Midbrain (tissue), 1 donor: ENCODE measurements at places on chromosomes 11 and 22.

DNA sequence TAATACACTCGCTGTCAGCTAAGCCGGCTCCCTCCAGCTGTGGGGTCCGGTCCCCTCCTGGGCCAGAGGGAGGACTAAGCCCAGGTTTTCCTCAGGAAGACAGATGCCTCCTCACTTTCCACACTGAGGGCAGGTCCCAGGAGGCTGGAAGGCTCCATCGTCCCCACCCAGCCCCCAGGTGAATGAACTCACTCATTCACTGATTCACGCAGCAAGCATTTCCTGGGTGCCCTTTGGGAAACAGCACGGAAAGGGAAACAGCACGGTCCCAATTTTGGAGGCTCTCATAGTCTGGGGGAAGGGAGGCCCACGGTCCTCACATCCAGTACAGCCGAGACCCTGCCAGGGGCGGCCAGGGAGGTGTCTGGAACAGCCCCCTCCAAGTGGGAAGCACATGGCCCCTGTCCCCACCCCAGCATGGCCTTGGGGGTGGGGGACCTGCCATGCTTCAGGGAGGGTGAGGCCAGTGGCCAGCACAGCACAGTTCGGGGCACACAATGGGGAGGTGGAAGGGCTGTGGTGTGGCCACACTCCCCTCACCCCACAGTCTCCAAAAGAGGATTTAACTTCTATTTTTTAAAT lies 9.3 kb upstream of the TH start:
- no peak for DNase-seq

DNA sequence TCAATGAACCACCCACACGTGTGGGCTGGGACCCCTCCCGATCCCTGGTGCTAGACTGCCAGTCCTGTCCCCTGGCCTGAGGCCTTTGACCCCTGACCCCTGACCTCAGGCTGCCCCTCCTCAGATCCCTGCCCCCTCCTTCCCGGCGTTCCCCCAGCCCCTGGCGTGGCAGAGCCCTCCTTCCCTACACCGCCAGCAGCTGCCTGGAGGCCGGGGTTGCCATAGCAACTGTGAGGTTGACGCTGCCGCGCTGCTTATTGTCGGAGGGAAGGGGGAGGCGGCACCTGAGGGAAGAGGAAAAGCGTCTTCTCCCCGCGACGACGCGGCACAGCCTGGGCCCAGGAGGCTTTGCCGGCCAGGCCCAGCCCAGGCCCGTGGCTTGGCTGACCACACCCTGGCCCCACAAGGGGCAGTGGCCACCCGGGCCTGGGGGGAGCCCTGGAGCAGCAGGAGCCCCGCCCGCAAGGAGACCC lies 32.6 kb downstream of the SHANK3 start:
- DNase-seq, result peak; percentile 51

DNA sequence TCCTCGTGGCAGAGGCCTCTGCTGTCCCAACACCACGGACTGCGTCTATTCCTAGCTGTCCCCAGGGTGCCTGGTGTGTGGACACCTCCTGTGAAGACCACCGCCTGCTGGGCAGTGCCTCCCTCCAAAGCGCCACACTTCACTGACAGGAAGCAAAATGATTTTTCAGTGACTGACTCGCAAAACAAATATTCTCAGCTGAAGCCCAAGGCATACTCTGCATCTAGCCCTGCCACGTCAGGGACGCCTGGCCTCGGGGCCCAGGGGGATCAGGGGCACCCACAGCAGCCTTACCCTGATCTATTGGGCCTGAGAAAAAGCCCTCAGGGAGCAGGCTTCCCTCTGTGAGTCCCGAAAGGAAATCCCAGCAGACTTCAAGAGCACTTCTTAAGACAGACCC lies 2.2 kb downstream of the BRD1 start:
- DNase-seq, result no peak

DNA sequence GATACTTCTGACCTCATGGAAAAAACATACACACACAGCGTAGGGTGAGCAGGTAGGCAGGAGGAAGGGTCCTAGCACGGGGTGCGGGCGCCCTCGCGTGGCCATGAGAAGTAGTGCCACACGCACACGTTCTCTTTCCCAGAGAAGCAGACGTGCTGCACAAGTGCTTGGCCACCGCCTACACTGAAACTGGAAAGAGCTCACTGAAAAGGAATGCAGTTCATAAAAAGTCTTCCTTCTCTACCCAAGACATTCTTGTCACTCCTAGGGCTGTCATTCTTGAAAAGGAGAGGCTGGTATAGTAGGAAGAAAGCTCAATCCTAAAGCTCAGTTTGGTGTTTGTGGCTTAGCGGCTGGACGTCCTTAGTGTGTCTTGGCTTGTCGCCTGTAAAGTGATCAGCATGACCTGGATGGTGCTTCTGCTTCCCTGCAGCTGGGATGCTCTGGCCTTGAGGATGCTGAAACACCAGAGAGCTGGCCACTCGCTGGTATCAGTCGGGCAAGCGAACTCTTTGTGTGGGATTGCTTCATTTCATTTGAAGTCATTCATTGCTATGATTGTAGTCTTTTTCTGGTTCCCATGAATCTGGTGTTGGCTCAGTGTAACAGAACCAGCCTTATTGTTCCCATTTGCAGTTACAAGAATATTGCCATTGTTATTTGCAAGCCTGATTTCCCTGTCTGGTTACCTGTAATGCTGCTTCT lies 303.8 kb downstream of the NTM start:
- peak; percentile 87 for DNase-seq

DNA sequence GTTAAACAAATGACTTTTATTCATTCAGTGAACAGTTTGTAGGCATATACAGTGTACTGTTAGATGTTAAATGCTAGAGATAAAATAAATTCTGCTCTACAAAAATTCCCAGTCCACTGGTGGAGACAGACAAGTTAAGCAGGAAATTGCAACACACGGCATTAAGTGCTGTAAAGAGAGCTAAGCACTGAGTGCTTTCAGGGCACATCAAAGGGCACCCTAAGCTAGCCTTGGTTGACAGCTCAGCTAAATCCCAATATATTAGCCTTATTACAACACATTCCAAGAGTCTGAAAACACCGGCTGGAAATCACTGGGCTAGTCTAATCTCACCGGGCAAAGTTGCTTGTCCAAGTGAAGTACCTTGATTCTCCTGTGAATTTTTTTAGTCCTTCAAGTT lies 55.1 kb downstream of the NOX4 start:
- DNase-seq, result no peak

DNA sequence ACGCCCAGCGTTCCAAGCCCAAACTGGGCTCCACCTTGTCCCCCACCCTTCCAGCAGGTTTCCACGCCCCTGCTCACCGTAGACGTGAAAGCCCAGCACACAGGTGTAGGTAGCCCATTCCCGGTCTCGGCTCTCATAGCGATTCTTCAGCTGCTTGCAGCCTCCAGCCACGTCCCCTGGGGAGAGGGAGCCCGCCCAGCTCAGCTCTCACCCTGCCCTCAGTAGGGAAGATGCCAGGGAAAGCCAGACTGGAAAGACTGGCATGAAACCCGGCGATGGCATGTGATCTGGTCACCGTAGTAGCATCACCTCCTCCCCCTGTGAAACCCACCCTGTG lies 1.4 kb upstream of the MTA2 start:
- DNase-seq, result no peak

- DNase-seq, result no peak
Measured at GRCh38 chr11:117906710-117907109, 22.5 kb downstream of the TMPRSS13 start.

DNA sequence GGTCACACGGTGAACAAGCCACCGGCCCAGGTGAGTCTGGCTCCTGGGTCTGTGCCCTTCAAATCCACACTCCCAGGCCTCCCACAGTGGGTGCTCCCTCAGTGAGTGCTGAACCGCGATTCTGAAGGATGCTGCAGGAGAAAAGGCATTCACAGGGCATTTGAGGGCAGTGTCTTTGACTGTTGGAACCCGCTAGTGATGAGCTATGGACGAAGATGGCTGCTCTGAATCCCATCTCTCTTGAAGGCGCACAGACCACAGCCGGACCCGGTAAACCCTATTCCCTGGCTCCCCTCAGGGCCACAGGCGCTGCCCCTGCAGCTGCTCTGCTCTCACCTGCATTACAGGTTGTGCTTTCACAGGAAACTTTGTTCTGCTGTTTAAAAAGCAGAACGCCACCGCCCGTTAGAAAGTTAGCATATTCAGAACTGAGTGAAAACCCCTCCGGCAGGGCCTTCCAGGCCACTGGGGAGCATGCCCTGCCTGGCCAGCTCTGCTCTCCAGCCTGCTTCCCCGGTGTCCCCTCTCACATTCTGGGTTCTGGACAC lies 3.2 kb downstream of the LRRC32 start:
- no peak for DNase-seq

GRCh38 chr11:128215238-128215882 lies 372.0 kb downstream of the ETS1 start:
- no peak for DNase-seq

DNA sequence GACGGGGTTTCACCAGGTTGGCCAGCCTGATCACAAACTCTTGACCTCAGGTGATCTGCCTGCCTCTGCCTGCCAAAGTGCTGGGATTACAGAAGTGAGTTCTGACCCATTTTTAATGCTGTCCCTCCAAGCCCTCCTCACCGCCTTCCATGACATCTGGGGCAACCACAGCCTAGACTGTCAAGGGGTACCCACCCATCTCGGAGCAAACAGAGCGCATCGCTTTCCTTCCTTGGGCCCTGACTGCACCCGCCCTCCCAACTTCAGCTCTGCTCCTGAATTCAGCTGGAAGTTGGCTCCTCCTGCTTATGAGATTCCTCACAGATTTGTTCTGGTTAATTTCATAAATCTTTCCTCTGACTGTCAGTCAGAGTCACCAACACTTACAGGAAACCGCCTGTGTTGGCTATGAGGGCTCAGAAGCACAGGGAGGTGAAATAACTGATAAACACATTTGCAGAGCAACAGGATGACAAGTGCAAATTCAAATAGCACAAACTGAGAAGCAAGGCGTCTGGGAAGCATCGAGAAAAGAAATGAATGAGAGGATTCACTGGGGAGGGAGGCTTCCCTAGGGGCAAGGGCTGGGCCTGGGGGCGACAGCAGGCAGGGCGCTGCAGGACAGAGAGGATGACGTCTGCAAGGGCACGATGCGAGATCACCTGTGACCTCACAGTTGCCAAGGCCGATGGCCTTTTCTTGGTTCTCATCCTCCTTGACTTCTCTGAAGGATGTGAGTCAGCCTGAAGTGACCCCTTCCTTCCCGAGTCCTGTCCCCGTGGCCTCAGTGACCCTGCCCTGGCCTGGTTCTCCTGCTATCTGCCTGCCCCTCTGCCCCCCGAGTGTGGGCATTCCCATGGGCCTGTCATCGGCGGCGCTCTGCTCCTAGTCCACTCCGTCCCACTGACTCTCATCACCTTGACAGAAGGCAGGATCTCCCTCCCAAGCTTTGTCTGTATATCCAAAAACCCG lies 6.1 kb downstream of the IFT27 start:
- DNase-seq, result no peak

DNA sequence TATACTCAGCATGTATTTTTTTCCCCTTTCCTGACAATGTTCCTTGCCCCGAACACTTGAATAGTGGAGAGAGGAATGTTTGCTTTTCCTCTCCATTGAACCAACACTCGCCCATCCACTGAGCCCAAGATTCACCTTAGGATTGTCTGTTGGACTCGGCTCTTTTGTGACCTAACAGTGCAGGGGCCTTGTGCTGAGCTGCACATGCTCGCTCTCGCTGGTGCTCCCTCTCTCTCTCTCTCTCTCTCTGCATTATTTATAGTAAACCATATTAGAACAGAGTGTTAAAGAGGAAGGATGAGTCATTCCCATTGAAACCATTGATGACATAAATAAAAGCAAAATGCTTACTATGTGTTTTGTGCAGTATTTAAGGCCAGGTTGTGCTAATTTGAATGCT lies 20.7 kb downstream of the ZBTB16 start:
- DNase-seq, result no peak

- DNase-seq, result no peak
Measured at GRCh38 chr11:23903044-23903704, 593.7 kb upstream of the LUZP2 start.

DNA sequence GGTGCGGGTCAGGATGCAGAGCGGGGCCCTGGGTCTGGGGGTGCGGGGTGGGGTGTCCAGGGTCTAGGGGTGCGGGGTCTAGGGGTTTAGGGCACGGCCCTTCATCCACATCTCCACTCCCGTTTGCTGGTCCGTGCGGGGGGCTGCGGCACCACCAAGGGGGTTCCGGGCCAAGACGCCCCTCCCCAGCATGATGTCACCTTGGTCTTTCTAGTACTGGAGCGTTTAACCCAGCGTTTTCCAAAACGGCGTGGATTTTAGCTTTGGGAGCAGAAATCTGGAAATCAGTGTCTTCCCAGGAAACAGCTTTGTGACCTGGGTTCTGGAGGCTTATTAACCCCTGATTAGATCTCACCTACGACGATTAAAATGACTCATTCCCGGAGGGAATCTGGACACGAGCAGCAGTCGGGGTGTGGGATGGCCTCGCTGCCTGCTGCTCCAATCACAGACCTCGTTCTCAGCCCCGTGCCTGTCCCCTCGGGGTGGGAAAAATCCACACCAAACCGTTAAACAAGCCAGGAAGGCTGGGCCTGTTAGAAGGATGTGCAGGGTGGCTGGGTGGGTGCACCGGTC lies 759 bp downstream of the AP2A2 start:
- DNase-seq, result peak; percentile 15

DNA sequence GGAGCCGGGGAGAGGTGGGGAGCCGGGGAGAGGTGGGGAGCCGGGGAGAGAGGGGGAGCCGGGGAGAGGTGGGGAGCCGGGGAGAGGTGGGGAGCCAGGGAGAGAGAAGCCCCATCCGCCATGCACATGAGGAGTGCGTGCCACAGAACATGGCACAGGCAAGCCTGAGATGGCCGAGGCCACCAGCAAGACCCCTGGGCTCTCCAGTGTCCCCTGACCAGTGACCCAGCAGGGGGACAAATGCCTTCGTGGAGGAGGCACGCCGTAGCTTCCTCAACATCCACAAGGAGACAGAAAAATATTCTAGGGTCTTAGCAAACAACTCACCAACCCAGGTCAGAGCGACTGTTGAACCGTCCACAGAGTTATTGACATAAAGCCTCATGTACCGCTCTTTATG lies 618.8 kb downstream of the TBC1D22A start:
- no peak for DNase-seq

DNA sequence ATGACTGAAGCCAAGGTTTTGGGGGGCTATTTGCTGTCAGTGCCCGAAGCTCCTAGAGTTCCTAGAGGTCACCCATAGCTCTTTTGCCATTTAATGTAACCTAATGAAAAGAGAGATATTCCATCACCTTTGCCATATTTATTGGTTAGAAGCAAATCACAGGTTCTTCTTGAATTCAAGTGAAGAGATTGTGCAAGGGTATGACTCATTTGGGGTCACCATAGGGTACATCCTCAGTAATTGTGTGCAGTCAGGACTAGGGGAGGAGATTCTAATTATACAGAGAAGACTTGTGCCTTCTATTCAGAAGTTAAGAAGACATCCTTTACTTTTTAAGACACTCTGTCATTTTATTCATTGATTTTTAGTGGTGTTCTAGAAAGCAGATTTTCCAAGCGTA lies 6.9 kb upstream of the PRAME start:
- DNase-seq, result no peak

GRCh38 chr11:64341851-64342791 lies 2.1 kb downstream of the CCDC88B start:
- peak; percentile 67 for DNase-seq

GRCh38 chr11:69366591-69366990 lies 72.6 kb downstream of the MYEOV start:
- no peak for DNase-seq

- DNase-seq, result no peak
Measured at GRCh38 chr11:83056204-83056603, 15.5 kb downstream of the RAB30 start.
